DND-41 (cell line): ENCODE measurements at places on chromosomes 2 and 18.

DNA sequence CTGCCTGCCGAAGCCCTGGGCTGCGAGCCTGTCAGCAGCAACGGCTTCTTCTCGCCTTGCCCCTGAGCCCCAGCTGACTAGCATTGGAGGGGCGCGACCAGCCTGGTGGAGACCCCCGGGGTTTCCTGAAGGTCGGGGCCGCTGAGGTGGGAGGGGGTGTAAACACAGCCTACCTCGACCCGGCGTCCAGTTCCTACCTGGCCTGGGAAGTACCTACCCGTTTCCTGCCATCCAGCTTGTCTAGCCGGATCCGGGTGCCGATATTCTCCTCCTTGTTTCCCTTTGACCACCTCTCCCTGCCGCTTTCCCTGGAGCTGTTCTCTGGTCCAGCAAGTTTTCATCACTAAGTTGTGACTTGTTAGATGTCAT is 511 bp downstream of the MOB4 start:
- DNase-seq, result no peak

GRCh38 chr2:131151398-131151797 is 46.3 kb downstream of the PLEKHB2 start:
- DNase-seq, result no peak

DNA sequence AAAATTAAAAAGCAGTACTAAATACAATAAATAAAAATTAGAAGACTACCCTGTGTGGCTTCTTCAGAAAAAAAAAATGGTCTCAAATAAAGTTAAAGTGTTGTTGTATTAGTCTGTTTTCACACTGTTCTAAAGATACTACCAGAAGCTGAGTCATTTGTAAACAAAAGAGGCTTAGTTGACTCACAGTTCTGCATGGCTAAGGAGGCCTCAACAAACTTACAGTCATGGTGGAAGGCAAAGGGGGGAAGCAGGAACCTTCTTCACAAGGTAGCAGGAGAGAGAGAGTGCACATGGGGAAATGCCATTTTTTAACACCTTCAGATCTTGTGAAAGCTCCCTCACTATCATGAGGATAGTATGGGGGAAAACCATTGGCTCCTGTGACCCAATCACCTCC is 612.8 kb downstream of the RNF144A start:
- no peak for DNase-seq

DNA sequence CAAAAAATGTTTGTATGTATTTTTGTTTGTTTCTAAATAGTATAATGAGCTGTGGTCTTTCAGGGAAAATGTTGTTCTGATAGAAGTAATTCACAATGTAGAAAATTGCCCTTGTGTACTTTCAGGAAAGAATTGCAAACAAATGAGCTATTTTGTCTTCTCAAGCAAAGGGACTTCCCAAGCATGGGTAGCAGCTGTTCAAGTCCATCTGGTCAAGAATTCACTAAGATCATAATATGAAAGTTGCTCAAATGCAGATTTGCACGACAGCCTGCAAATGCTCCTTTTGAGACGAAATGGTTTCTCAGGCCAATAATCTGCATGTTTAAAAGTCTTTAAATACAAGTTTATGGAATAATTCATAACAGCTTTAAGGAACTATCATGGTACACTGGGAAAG is 51.9 kb upstream of the HNMT start:
- no peak for DNase-seq

DNA sequence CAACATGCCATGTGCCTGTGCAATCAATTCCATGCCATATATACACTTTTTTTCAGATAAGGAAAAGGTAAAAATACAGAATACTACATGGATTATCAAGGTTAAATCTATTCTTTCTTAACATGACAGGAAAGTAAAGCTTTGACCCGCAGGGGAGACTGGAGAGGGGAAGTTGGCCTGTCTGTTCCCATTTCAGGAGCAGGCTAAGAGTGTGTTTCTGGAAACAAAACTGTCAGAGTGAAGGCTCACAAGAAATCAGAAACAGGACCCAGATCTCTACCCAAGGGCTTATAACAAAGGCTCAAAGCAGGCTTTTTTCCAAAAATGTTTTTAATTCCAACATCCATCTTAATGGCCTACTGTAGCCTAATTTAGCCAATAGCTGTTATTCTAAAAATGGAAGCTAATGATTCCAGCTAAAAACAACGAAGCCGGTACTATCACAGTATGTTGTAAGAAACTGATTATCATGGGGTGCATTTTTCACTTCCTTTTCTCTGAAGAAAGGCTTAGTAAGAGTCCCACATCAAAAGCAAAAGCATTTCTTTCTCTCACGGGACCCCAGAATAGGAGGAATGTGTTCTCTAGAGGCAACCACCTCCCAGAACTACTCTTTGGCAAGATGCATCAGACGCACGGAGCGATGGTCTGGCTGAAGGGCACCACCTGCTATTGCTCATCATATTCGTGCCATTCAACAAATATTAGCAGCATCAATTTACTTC is 41.4 kb downstream of the FECH start:
- peak; percentile 13 for DNase-seq

GRCh38 chr2:62871506-62871905 is 166.0 kb downstream of the EHBP1 start:
- DNase-seq, result no peak

DNA sequence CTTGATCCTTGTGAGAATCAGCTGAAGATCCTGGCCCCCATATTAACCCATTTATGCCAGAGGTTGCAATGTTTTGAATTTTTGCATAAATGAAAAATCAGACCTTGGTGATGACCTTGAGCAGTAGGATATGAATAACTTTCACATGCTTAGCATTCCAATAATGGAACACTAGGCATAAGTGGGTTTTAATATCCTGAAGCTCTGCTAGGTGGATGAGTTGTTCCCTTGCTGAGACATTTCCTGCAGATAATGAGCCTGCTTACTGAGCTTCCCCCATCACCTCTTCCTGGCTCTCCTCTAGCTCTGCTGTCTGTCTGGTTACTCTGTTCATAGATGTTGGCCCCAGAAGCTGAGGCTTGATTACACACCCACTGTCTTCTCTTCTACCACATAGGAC is 25.5 kb upstream of the SEC11C start:
- DNase-seq, result no peak

DNA sequence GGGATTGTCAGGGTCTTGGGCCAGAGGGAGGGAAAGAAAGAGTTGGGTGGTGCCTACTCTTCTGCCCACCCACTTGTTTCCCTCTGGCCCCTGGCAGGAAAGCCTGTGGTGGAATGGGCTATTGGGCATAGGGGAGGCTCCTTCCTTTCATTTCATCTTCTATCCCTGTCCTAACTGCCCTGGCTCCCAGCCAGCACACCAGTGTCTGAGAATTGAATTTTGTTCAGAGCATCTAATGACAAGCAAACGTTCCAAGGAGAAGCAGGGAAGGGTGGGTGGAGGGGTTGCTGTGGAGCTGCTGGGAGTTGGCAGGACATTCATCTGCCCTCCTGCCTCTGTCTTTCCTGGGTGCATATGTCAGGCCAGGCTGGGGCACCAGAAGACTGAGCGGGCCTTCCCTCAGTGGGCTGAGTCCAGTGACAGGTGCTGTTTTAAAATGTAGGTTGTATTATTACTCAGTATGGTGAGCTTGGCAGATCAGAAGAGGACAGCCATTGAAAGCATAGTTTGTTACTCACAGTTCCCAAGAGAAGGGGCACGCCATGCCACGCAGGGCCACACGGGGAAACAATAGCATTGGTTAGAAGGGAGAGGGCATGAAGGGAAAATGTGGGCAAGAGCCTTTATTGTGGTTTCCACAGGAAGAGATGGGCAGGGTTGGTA is 171.9 kb downstream of the ACOXL start:
- DNase-seq, result peak; percentile 23

- no peak for DNase-seq
Observed at GRCh38 chr2:195322324-195322723, 334.7 kb upstream of the SLC39A10 start.

DNA sequence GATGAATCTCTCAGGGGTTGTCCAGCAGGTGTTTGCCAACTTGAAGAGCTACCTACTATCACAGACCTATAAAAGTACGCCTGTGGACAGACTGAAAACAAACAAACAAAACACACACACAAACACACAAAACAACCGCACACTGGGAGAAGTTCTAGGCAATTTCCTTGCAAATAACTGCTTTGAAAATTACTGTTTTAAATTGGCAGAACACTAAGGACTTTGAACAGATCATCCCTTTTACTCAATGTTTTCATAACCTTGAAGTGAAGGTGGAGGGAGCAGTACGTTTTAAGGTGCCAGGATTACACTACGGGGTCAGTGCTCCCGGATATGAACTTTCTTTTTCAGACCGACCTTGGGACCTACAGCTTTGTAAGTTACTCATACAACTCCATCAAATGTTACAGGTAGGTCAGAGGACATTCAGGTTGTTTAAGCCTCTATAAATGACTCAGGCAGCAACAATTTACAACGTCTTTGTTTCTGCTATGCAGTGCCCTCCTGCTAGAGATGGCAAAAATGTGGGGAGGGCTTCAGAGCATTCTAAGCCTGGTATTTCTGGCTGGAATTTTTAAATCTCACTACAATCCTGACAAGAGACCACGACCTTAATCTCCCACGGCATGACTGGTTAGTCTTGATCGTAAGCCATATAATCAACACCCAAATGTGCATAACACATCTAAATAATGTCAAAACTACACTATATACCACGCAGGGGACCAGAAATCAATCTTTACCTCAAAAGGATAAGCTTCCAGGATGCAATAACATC is 1.4 kb upstream of the SLC20A1 start:
- no peak for DNase-seq

DNA sequence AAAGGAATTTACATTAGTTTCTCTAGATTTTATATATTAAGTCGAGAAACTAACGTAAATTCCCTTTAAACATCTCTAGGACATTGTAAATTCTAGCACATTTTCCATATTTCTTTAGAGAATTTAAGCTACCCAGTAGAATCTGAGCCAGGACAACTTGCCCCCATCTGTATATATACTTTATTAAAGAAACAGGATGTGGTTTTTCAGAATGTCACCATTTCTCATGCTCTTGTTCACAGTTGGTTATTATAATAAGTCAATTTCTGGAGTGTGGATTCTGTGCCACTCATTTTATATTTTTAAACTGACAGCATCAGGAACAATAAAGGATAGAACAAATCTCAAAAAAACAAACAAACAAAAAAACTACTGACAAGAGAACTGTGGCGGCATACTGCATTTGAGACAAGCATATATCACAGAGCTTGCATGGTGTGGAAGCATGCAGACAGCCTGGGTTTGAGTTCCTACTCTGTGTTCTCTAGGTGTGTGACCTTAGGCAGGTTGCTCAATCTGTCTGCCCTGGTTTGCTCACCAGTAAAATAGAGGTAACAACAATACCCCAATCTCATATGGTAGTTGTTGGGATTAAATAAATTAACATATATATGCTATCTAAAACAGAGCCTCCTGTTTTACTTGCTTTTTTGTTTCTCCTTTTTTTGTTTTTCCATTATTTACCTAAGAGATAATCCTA is 61.4 kb upstream of the DNER start:
- peak; percentile 12 for DNase-seq

GRCh38 chr2:173929441-173929840 is 35.7 kb downstream of the SP3 start:
- no peak for DNase-seq

- no peak for DNase-seq
Observed at GRCh38 chr18:66749030-66749429, 145.1 kb upstream of the CDH19 start.

GRCh38 chr2:68747413-68747812 is 12.8 kb downstream of the ARHGAP25 start:
- no peak for DNase-seq

DNA sequence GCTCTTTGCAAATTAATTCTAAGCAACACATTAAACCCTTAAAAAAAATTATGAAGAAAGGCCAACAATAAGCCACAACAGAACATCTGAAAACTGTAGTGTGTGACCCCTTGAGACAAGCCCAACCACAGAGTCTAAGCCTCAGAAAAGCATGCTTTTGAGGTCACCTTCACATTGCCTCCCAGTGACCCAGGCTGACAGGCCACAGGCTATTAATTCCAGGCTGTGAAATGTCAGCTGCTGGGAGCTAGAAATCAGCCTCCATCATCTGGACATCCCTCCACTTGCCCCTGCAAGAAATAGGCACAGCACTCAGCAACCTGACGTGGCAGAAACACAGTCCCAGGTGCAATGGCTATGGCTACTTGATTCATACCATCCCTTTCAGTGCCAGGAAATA is 179.4 kb upstream of the ZFP36L2 start:
- no peak for DNase-seq

- no peak for DNase-seq
Observed at GRCh38 chr2:115412501-115412900, 970.1 kb downstream of the DPP10 start.

DNA sequence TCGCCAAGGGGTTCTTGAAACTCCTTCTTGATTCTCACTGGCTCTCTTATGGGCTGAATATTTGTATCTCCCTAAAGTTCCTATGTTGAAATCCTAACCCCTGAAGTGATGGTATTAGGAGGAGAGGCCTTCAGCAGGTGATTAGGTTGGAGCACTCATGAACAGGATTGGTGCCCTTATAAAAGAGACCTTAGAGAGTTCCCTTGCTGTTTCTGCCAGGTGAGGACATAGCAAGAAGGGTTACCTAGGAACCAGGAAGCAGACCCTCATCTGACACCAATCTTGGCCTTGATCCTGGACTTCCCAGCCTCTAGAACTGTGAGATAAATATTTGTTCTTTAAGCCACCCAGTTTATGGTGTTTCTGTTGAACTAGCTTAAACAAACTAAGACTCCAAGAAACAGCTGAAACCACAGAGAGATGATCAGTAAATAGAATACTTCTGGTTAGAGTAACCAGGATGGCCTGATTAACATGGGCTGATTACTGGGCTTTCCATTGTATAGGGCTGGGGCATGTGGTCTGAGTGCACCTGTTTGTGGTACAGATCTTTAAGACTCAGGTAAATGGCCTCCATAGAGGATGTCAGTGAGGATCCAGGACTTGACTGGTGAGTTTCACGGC is 7.7 kb upstream of the CDC42EP3 start:
- DNase-seq, result no peak

- DNase-seq, result no peak
Observed at GRCh38 chr2:217326238-217327022, 466.6 kb upstream of the TNP1 start.

GRCh38 chr18:38006541-38006940 is 440.9 kb upstream of the CELF4 start:
- DNase-seq, result no peak
